ENCODE measurements at places on chromosomes 6 and 20. TPM values are rescaled to one million over a fixed set of nuclear protein-coding genes. Genes with fewer than 3 reads are reported as not detected.

Gene CRISP2
- not detected for total RNA-seq

Gene TMEM181
- 12.9 TPM for total RNA-seq

DNA sequence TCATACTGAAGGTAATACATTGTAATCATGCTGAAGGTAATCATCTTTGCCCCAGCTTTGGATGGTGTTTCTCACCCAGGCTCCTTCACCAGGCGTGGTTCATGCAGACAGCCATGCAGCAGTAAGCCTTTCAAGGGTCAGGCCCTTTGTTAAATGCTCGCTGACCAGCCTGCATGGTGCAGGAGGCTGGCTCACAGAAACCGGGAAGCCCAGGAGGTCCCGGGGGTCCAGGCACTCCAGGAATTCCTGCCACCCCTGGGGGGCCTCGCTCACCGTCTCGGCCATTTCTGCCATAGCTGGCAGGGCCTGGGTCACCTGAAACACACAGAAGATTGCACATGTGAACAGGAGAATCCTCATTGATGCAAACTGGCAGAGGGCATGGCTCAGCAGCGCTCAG, 86.1 kb downstream of the COL9A1 start:
- no peak overlapping the region for H3K4me3 ChIP-seq
- H3K4me1 ChIP-seq, result no peaks in the 10 kb centered on the region

DNA sequence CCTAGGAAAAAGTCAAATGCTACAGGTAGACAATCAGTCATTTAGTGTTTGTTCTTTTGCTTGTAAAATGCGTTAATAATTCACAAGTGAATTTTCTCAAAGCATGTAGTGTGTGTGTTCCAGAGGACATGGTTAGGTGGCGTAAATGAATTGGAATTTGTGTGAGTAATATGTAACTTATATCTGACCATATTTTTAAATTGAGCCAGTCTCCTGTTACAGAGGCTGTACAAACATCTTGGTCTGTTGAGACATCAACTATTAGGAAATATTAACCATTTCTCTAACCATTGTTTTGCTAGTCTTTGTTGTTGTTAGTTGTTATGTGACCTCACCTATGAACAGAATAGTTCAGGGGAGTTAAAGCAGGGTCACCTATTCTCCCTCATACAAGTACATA, 22.7 kb downstream of the MCM8 start:
- H3K4me1 ChIP-seq, result no peaks in the 10 kb centered on the region
- no peak overlapping the region for H3K27ac ChIP-seq

Gene CARMIL1
- total RNA-seq, result 5.6 TPM

- peaks cover 5% of the 10 kb centered on the region for H3K27me3 ChIP-seq
- no peak overlapping the region for H3K4me3 ChIP-seq
- H3K27ac ChIP-seq, result no peak overlapping the region
- H3K36me3 ChIP-seq, result no peaks in the 10 kb centered on the region
Measured at GRCh38 chr6:24589334-24589733, 56.7 kb downstream of the KIAA0319 start.

DNA sequence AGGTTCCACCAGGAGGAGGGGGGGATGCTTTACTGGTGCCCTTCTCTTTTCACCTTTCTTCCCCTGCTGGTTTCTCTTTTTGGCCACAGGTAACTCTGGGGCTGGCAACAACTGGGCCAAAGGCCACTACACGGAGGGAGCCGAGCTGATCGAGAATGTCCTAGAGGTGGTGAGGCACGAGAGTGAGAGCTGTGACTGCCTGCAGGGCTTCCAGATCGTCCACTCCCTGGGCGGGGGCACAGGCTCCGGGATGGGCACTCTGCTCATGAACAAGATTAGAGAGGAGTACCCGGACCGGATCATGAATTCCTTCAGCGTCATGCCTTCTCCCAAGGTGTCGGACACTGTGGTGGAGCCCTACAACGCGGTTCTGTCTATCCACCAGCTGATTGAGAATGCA, 4.4 kb downstream of the TUBB1 start:
- H3K4me3 ChIP-seq, result no peak overlapping the region
- no peak for DNase-seq
- H3K27ac ChIP-seq, result no peak overlapping the region
- H3K27me3 ChIP-seq, result no peaks in the 10 kb centered on the region
- H3K4me1 ChIP-seq, result peaks cover 35% of the 10 kb centered on the region

Data from activated T-cell treated with anti-CD3 and anti-CD28 coated beads, Interleukin-2, amount 50 U/mL, for 72 hours (primary cell).